NCI-H1092 (cell line): ENCODE measurements at places on chromosomes 7 and 10.

GRCh38 chr10:26573674-26574073, 123.8 kb upstream of the PDSS1 start:
- DNase-seq, result no peak

DNA sequence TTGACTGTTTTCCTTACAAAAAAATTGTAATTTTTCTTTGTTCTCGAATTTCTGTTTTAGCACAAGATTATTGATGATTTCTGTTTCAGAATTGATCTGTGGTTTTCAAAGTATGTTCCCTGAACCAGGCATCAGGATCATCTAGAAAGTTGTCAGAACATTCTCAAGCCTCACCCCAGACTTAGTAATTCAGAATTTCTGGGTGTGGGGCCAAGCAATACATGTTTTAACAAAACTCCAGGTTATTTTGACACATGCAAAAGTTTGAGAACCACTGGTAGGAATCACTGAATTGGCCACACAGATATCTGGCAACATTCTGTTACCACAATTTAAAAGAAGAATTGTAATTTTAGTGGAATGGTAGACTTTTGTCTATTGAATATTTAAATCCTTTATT, 1173.9 kb upstream of the LRRTM3 start:
- DNase-seq, result no peak

DNA sequence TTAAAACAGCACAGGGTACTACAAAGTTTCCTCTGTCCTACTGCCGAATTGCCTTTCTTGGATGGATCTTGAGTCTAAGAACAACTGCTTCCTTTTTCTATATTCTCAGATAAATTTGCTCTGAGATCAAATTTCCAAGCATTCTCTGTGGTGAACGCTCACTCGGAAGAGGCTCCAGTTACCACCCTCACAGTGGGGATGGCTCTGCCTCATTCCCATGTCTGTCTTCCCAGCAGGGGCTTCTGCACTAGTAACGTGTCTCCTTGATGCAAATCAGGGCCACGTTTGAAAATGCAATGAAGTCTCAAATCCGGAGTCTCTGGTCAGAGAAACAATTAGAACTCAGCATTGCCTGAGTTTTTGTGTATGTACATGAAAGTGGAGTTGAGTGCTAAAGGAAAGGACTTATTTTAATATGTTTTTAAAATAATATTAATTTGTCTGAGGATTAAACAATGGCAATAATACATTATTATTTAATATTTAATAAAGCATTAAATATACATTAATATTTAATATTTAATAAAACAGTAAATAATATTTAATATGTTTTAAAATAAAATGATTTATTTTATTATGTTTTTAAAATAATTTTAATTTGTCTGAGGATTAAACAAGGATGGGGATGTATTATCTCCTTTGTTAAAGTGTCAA, 61.8 kb downstream of the INHBA start:
- DNase-seq, result no peak

DNA sequence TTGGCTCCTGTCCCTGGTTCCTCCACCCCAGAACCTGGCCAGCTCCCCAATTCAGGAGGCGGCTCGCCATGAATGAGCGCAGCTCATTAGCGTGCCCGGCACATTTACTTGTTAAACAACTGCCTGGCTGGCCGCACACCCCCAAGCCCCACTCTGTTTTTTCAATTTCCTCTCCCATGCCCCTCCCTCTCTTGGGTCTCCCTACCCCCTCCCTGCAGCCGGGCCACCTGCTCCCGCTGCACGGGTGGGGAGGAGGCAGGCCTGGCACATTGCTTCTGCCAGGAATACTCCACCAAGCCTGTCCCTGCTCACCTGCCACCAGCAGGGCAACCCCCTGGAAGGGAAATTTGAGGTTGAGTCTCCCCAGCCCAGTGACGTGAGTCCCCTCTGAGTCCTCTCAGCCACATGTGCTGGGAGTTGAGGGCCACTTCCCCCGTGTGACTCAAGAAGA, 2.5 kb upstream of the SLIT1 start:
- peak; percentile 80 for DNase-seq

GRCh38 chr10:124592101-124592500, 130.5 kb downstream of the LHPP start:
- DNase-seq, result no peak

DNA sequence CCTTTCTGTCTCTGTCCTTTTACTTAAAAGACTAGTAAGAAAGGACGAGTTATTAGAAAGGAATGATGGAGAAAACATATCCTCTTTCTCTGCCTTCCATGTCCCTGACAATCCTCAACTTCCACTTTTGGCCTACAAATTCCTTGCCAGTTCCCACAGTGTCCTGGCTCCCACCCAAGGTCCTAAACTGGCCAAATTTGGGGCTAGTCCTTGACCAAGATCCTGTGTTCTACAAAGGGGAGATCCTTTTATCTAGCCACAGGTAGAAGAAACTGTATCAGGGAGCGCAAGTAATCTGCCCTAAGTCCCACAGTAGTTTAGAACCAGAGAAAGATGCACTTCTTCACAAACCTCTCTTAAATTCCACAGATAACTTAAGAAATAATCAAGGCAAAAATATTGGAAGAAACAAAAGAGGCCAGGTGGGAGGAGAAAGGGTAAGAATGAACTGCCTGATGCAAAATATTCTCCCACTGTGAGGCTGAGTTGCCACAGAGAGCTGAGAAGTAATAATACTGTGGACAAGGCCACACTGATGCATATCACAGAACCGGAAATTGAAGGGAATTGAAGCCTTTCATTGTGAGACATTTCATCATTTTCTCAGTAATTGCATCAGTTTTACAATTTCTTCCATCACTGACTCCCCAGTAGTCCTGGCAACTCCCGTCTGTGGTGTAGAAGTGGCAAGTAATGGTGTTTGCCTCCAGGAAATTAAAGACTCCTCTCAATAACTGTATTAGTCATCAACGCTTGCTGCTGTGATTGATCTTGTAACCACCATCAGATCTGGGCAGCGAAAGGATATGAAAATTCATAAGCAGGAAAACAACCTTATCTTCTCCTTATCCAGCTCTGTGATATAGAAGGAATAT, 47.2 kb downstream of the DNAJC12 start:
- no peak for DNase-seq

DNA sequence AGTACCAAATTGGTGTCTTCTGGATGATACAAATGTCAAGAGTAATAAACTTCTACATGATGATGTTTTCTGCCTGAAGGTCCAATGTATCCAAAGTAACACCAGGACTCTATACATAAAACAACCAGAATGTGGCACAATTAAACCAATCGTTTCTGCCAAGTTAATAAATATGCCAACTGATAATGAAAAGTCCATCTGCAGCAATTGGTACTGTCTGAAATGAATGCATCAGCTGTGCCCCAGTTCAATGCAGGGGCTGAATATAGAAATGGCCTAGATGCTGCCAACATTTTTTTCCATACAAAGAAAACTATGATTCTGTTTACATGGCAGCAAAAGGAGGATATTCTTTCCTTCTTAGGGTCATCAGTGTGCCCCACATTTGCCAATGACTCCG, 137.2 kb upstream of the LSM8 start:
- no peak for DNase-seq

- no peak for DNase-seq
These were observed 55.4 kb downstream of the SLC37A3 start for GRCh38 chr7:140342727-140343514.

GRCh38 chr10:85635650-85636049, 730.9 kb downstream of the GRID1 start:
- no peak for DNase-seq

DNA sequence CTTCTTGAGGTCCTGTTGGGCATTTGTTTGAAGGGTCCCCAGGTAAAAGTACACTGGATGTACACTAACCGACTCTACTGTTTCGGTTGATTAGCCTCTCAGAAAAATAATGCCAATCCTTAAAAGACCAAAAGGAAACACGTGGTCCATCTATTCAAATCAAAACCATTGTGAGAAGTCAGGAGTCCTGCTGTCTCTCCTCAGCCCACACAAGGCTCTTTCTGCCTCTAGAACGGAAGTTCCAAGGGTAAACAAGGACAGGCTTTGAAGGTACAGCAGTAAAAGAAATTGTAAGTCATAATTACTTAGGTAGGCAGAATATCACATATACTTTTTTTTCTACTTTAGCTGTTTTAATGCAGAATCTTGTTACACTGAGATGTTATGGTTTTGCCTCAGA, 71.7 kb upstream of the TPK1 start:
- DNase-seq, result no peak

DNA sequence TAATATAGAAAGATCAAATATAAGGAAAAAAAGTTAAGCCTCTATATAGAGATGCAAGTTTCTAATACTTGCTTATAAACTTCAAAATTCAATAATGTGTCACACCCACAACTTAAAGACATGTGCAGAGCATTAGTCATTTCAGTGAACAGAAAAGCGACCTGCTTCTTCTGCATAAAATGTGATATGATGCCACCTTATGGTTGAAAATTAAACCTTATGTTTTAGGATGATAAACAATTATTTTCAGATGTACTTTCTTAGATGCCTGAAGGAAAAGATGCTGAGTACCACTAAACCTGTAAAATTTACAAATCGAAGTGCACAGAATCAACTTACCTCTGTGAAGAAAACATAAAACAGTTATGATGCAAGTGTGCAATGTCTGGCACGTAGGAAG, 96.0 kb downstream of the MTERF1 start:
- DNase-seq, result peak; percentile 60

DNA sequence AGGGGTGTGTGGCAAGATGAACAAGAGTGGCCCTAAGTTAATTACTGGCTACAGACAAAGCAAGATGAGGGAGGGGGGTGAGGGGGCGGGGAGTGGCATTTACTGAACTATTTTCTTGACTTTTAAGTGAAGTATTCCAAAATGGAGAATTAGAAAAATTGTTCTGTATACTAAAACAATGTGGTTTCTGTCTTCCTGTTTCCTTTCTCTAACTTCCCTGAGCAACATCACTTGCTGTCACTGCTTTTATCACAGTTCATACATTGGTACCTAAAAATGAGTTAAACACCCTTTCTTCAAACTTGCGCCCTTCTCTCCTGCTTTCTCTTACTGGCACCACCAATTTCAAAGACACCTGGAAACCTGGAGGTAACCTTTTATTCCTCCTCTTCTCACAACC, 21.6 kb downstream of the PDZD8 start:
- DNase-seq, result no peak

- DNase-seq, result no peak
These were observed at the start of gene SCART1 for GRCh38 chr10:133453516-133454203. TSS of gene SCART1 (plus strand) at chr10:133453945. CDS start at chr10:133453998, 53 bp downstream.

GRCh38 chr10:93482145-93482834, at the start of gene MYOF:
TSS of gene MYOF (minus strand) at chr10:93482334. CDS start at chr10:93482194, 140 bp downstream.
- DNase-seq, result peak; percentile 17

- DNase-seq, result no peak
These were observed 26.2 kb downstream of the CNPY1 start for GRCh38 chr7:155520114-155520513.

- no peak for DNase-seq
These were observed 64.8 kb downstream of the SMURF1 start for GRCh38 chr7:99079104-99079503.

DNA sequence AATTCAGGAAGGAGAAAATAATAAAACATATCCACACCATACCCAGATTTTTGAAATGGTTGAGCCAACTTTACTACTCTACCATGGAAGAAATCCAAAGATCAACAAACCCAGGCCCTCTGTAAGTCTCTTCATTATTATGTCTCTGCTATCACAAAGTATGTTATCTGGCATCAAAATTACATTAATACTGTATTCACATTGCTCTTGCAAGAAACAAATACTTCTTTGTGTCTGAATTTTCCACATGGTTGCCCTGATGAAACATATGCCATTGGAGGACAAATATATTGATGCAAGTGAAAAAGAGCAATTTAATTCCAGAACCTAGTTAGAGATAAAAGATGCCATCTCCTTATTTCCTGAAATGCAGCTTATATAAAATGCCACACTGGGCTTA, 204.0 kb downstream of the FZD1 start:
- DNase-seq, result no peak

DNA sequence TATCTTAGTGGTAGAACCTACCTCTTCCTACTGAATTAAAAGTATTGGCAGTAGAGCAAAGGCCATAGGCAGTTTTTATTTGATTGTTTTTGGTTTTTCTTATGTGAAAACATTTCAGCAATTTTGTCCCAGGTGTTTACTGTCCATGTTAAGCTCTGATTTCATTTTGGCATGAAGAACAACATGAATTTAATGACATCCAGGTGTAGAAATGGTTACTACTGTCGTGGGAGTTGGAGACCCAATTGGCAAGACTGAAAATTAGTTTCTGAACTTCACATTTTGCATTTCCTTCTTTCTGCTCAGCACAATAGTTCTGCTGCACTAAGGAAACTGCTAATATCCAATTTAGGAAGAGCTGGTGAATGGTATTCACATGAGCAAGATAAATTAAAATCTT, 38.0 kb upstream of the TMEM196 start:
- no peak for DNase-seq

DNA sequence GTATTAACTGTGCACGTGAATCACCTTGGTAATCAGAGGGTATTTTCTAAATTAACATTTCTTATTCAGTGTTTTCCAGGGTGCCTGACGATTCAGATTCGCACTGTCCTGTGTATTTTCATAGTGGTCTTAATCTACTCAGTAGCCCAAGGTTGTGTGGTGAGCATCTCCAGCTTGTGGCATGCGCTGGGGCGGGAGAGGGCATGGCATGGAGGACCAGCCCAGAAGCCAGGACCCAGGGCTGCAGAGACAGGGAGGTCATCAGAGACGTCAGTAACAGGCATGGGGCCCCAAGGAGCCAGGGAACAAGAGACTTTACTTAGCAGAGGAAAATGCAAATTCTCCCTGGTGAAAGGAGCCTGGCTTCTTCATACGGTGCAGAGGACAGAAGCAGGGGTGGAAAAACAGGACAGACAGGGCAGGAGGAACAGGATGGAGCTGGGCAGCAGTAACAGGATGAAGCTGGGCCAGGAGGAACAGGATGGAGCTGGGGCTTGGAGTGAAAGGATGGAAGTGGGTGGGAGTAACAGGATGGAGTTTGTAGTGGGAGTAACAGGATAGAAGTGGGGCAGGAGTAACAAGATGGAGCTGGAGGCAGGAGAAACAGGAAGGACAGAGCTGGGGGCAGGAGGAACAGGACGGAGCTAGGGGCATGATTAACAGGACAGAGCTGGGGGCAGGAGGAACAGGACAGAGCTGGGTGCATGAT, 110.9 kb downstream of the ADCY1 start:
- DNase-seq, result no peak

DNA sequence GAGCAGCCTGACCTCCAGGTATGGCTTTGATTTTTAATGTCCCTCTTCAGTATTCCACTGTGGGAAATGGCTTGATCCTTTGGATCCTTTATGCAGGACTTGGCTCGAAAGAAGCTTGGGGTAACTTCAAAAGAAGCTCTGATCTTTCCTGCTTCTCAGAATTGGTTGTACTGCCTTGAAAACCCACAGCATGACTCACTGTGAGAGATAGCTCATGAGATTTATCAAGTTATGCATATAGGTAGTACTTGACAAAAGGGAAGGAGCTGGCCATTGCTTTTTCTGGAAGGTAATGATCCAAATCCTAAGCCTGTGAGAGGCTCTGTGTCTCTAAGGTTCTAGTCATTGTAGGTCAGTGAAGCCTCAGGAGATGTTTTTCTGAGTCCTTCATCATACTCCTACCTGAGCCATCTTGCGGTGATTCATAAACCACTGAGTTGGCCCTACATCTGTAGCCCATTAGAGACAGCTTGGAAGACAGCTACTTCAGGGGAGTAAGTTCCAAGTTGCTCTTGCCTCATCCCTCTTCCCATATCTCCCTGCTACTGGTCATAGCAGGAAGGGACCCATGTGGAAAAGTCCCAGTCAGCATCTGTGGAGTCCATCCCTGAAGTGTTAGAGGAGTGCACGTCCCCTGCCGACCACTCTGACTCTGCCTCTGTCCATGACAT, 36.7 kb upstream of the NFKB2 start:
- DNase-seq, result no peak
